Breast epithelium (tissue), 4 donors: ENCODE measurements at places on chromosomes 2 and 18. TPM values are rescaled to one million over a fixed set of nuclear protein-coding genes. Genes with fewer than 3 reads are reported as not detected.

GRCh38 chr18:2423761-2424160, 147.5 kb downstream of the METTL4 start:
- no peak overlapping the region for H3K27ac ChIP-seq
- H3K4me1 ChIP-seq = no peaks in the 10 kb centered on the region
- no peak for DNase-seq
- no peak overlapping the region for H3K4me3 ChIP-seq
- H3K36me3 ChIP-seq = no peaks in the 10 kb centered on the region

Gene POLR1B
- total RNA-seq = 7.8 TPM

DNA sequence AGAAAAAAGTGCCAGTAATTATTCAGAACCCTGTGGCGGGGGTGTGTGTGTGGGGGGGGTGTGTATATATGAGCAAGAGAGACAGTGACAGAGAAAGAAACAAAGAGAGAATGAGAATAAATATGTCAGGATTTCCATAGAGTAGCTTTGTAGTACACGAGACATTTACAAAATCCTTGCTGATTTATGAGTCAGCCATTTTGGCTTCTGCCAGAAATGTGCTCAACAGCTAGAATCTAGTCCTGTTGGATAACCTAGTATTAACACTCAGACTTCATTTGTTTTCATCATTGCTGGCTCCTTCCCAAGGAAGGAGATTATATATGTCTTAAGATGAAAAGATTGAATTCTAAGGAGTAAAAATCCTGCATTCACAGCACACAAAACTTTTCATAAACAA, 140.5 kb upstream of the HNRNPA3 start:
- DNase-seq = no peak
- H3K27me3 ChIP-seq = no peaks in the 10 kb centered on the region
- H3K4me1 ChIP-seq = no peaks in the 10 kb centered on the region
- no peaks in the 10 kb centered on the region for H3K36me3 ChIP-seq
- H3K4me3 ChIP-seq = no peak overlapping the region

DNA sequence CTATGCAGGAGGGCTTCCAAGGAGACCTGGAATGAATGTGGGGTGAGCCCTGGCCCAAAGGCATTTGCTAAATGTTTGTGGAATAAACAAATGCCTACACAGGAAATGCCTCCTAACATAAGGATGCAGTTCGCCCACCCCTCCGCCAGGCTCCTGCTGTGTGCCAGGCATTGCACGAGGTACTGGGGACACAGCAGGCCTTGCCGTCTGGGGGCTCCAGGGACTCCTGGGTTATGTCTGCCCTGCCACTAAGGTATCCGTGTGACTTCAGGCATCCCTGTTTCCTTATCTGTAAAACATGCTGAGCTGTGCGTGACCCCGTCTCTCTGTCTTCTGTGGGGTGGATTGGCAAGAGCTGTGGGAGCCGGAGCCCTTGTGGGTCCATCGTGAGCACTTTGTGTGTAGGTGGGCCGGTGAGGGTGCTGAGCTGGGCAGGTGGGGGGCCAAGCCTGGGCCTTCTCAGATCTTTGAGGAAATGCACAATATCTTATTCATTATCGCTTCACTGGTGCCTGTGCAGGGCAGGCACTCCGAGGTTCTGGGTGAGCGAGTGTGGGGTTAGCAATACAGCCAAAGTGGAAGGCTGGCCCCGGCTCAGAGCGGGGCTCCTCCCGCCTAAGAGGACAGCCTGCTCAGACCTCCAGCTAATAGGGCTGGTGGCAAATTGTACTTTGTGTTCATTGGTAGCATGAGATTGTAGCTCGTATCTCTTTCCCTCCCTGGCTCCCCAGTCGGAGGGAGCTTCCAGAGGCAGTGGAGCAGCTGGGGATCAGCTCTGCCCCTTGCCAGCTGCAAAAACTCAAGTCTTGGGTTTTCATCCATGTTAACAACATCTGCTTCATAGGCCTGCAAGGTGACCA, 126.8 kb downstream of the GLI2 start:
- H3K27ac ChIP-seq = no peak overlapping the region
- no peak overlapping the region for H3K4me3 ChIP-seq
- H3K36me3 ChIP-seq = no peaks in the 10 kb centered on the region
- DNase-seq = no peak

- peaks cover 5% of the 10 kb centered on the region for H3K4me1 ChIP-seq
- H3K27ac ChIP-seq = peak overlapping the region; percentile 80
- peak; percentile 54 for DNase-seq
- peak overlapping the region; percentile 79 for H3K4me3 ChIP-seq
These were observed 752 bp downstream of the MGAT4A start for GRCh38 chr2:98730053-98730706.

Gene GREB1L
- 75.7 TPM for total RNA-seq

DNA sequence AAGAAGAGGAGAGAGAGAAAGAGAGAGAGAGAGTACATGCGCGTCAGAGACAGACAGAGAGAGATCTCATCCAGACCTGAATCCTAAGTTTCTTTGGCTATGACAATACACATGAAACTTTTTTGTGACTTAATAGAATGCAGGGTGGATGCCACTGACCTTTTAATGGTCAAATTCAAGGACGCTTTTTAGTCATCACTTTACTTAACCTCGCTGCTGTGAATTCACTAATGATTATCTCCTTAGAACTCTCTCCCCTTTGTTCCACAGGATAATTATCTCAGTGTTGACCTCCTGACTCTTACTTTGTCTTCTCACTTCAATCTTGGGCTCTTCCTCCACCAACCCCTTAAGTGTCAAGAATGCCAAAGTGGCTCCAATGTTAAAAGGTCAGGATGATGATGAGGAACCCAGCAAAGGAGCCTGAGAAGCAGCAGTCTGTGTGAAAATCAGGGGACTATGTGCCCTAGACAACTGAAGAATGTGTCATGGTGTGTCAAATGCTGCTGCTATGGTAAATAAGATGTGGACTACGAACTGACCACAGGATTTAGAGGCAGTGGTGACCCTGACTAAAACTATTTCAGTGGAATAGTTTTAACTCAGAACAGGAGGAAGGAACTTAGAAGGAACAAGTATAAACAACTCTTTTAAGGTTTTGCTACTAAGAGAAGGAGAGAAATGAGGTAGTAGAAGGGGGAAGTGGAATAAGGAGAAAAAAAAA, 382.1 kb downstream of the ZEB2 start:
- DNase-seq = no peak
- no peak overlapping the region for H3K4me3 ChIP-seq
- H3K27ac ChIP-seq = no peak overlapping the region
- H3K4me1 ChIP-seq = no peaks in the 10 kb centered on the region
- no peaks in the 10 kb centered on the region for H3K36me3 ChIP-seq
- no peaks in the 10 kb centered on the region for H3K27me3 ChIP-seq

DNA sequence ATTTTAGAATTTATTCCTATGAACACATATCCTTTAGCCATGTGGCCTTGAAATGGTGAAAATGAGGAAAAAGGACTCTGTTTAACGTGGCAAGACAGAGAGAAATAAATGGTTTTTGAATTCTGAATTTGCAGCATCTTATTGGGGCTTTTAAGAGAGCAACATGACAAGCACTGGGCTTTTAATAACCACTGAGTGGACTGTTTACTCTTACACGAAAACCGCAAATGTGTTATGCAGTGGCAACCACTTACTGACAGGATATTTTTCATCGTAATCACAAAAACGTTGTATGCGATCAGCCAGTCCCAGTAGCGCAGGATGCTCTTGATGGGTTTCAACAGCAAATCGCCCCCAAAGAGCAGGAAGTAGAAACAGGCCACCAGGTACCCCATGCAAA, 226.6 kb downstream of the NAPG start:
- no peak for DNase-seq
- no peak overlapping the region for H3K4me3 ChIP-seq
- no peaks in the 10 kb centered on the region for H3K27me3 ChIP-seq
- no peaks in the 10 kb centered on the region for H3K4me1 ChIP-seq
- no peaks in the 10 kb centered on the region for H3K36me3 ChIP-seq

Gene NAT8
- not detected for total RNA-seq
